ENCODE measurements at places on chromosomes 3 and 15.

DNA sequence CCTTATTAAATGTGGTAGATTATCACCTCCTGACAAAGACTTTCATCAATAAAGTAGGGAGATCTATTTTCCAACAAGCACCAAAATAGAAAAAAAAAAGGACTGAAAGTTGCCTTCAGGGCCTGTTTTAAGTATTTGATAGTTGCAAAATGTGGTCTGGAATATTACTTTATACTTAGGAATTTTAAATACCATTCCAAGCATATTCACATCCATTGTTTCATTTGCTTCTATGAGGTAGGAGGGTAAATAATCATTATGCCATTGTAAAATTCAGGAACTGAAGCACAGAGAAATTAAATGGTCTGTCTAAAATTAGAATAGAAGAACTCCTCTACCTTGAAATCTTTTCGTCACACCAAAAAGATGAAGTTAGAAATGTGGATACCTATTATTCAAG lies 110.0 kb downstream of the TMCC1 start:
- no peak for DNase-seq

DNA sequence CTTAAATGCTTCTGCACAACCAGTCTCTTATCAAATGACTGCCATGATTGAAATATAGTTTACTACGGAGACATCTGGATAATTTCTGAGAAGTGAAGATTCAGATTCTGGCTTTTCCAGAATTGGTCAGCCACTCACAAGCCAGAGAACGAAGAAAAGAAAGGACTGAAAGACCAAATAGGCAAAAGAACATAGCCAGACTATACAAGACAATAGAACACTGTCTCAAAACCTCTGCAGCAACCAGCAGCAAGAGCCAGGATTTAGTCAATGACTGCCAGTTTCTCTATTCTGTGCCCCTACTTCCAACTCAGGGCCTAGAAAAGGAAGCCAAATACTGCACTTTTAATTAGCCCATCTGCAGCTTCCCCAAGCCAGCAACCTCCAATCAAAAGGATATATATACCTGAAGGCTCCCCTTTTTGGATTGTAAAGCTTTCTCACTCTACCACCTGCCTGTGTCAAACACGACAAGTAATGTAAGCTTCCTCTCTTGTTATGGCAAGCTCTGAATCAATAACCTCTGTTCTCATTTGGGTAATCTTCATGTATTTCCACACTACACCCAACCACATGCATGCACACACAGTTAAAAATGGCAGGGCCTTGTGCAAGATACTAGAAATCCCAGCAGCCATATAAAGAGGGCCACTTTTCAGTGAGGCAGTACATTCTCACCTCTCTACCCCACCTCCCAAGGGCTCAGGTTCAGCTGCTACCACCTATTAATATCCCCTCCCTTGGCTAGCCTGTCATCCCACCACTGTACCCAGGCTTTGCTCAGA lies 97.1 kb downstream of the ERC2 start:
- DNase-seq: no peak

DNA sequence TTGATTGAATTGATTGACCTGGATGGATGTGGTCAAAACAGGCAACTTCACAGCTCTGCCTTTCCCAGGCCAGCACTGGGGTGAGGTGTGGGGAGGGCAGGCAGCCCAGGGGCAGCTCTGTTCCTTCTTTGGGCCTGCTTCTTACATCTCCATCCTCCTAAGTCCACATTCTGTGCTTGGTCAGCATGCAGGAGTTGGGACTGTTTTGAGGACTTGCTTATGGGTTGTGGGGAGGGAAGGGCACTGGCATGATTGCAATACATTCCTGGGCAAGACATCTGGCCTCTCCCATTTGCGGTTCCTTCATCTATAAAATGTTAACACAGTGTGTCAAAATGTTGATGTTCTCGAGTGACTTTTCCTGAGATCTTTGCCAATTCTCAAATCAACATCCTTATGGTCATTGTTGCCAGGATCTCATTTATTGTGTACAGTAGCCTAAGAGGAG lies 84.1 kb downstream of the ST6GAL1 start:
- no peak for DNase-seq

DNA sequence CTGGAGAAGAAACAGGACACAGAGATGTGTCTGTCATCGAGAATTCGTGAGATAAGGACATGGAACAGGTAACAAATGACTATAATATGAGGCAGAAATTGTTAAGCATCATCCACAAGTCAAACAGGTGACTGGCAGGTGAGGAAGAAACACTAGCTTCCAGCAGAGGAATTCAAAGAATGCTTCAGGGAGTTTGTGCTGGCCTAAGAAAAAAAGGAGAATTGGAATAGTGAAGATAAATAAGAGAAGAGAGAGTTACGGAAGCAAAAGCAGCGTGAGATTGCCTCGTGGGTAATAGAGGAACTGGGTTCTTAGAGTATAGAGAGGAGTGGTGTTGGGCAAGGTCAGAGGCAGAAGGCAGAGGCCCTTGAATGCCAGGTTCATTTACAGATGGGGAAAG lies 22.9 kb upstream of the FGF12 start:
- no peak for DNase-seq

DNA sequence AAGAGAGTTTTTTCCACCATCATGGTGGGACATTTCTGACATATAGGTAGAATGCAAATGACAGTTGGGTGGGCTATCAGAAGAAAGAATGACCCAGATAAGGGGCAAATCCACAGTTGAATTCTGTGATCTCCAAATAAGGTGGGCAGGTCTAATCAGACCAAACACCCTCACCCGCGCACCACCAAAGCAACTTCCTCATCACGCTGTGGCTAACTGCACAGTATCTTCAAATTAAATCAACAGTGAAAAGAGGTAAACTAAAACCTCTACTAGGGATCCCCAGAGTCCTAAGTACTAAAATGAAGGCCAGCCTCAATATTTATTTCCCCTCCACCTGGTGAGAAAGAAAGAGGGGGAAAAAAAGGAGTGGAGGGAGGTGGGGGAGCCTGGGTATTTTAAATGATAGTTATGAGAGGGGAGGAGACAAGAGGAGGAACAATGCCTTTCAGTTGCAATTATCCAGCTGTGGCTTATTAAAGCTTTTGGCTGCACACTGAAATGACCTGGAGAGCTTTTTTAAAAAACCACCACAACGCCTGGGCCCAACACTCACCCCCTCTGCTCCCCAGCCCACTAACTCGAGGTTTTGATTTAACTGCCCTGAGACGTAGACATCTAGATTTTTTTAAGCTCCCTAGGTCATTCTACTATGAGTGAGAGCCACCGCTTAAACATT lies 61.0 kb downstream of the LRIG1 start:
- no peak for DNase-seq

DNA sequence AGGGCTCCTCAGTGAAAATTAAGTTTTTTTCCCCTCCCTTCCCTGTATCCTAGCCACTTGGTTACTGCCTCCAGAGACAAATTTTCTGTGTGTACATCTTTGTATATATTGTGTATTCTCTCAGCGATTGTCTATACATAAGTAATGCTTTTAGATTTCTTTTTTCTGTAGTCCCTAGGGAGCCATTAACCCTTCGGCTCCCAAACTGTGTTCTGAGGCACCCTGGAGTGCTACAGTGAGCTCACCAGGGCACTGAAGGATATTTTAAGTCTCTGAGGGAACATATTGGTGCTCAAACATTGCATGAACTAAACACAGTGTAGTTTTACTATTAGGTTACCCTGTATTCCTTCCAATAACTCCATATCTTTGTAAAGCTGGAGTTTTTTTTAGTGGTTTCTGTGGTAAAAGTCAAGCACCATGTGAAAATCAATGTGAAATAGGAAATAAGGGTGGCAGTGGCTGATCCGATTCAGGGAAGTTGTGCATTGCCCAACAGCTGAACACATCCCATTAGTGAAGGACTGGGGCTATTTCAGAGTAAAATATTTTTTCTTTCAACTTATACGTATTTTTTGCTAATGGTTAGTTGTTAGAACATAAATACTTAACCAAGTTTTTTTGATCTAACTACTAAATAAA lies 43.0 kb downstream of the USP13 start:
- no peak for DNase-seq

GRCh38 chr15:62783303-62783957 lies 259.1 kb upstream of the TPM1 start:
- DNase-seq: no peak

- DNase-seq: no peak
Observed at GRCh38 chr3:104561324-104561723, 805.4 kb upstream of the ALCAM start.

GRCh38 chr3:69058180-69058946 lies 6.2 kb upstream of the TMF1 start:
- DNase-seq: peak; percentile 35

DNA sequence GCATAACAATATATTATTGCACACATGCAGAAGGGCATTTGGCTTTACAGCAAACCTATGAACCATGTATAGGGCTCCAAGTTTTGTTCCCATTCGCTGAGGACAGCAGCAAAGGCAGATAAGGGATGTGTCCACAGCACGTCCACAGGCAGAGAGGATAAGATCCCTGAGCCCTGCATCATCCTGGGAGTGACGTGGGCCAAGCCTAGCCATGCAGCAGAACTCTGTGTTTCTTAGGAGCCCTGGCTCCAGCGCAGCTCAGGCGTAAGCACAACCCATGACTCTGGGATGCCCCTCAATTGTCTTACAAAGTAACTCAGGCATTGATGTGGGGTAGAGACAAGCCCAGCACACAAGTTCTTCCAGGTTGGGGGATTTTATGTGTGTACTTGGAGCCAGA lies 194.3 kb upstream of the CTDSPL start:
- DNase-seq: no peak

DNA sequence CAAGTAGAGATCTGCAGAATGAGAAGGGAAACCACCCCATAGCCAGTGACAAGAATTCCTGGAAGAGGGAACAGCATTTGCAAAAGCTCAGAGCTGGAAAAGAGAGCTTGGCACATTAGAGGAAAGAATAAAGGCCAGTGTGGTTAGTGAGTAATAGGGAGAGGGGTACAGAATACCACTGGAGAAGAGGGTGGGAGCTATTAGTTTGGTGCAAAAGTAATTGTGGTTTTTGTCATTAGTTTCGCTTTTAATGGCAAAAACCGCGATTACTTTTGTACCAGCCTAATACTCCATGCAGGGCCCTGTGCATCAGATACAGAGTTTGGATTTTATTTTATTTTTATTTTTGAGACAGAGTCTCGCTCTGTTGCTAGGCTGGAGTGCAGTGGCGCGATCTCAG lies 9.8 kb downstream of the SLC24A1 start:
- DNase-seq: no peak

DNA sequence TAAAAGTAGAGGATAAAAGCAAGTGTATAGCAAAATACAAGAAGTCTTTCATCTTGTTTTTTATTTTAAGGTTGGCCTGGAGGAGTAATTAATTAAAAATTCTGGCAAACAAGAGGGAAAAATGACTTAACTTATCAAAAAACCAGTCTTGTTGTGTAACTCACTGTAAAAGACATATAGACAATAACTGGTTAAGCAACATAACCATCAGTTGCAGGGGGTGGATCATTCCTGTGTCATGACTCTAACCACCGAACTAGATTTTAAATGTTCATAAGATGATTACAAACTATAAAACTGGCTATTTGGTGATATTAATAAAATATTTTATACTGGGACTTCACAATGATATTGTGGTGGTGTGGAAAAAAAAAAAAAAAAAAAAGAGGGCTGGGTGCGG lies 130.6 kb downstream of the STAG1 start:
- no peak for DNase-seq

- DNase-seq: no peak
Observed at GRCh38 chr3:145522893-145523651, 637.9 kb downstream of the PLOD2 start.

GRCh38 chr3:150589759-150590158 lies 13.4 kb upstream of the SELENOT start:
- no peak for DNase-seq

DNA sequence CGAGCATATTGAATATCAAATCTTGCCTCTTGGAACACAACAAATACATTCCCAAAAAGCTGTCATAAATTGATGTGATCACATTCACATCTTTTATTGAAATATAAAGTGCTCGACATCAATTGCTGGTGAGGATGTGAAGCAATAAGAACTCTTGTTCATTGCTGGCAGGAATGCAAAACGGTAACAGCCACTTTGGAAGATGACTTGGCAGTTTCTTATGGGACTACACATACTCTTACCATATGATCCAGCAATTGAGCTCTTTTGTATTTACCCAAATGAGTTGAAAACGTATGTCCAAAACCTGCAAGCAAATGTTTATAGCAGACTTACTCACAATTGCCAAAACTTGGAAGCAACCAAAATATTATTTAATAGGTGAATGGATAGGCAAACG lies 234.9 kb downstream of the CACNA2D3 start:
- no peak for DNase-seq

GRCh38 chr15:63979262-63979793 lies 67.0 kb downstream of the DAPK2 start:
- DNase-seq: no peak

DNA sequence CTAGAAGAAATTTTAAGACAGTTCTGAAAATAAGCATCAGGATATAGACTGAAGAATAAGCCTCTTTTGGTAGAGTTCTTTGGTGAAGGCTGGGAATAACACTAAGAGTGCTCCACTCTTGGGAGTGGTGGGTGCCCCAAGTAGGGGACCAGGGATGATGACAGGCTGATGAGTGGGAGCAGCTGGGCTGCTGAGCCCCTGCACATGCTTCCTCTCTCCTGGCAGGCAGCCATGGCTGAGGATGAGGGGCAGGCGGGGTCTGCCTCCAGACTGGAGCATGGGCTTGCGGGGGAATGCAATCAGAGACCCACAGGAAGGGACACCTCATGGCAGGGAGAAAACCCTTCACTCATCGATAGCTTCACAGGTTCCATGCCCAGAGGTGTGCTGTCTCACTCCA lies 72.6 kb upstream of the RORA start:
- DNase-seq: no peak

DNA sequence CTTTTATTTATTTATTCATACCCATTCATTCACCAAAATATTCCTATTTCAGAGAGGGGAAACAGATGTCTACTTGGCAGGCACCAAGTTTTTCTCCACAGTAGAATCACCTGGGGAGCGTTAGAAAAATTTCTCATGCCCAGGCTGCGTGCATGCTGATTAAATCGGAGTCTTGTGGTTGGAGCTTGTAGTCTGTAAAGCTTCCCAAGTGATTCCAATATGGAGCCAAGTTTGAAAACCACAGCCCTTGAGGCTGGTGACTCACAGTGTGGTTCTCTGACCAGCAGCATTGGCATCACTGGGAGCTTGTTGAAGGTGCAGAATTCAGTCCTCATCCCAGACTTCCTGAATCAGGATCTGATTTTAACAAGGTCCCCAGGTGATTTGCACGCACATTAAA lies 49.7 kb downstream of the PDHB start:
- no peak for DNase-seq

- no peak for DNase-seq
Observed at GRCh38 chr3:157305392-157305791, 131.3 kb upstream of the PTX3 start.

DNA sequence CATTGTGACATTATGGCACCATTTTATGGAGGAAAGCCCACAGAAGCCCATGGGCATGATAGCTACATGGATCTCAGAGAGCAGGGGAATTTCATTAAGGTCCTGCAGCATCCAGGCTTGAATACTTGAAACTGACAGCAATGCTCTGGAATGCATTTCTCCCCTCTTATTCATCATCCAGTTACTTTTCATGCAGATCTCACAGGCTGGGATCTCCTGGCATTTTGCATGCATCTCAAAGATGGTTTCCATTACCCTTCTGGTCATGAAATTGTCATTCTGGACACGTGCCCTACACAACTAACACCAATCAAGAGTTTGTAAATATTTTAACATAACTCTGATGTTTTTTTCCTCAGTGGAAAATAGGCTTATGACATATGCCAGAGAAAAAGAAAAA lies 32.4 kb downstream of the VGLL3 start:
- DNase-seq: no peak

Data from activated CD4-positive, alpha-beta T cell treated with anti-CD3 and anti-CD28 coated beads, Interleukin-2, amount 10 ng/mL, durations not matched to agents 7 days and 5 days (primary cell).